GM23338 (cell line): ENCODE measurements at places on chromosomes 11 and 22.

DNA sequence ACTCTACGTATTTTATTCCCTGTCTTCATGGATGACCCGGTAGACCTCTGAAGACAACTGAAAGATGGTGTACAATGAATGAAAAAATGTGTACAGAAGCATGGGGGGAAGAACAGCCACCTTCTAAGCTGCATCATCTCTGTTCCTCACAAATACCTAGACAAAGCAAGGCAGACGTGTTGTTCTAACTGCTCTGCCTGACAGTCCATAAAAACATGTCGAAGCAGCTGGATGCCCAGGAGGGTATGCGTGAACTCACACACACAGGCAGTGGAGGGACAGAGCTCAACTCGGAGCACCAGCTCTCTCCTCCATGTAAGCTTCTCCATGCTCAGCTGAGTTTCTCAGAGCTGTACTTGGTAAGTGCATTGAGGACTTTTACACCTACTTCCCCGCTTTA lies 327.4 kb downstream of the CTTN start:
- no peak for DNase-seq

DNA sequence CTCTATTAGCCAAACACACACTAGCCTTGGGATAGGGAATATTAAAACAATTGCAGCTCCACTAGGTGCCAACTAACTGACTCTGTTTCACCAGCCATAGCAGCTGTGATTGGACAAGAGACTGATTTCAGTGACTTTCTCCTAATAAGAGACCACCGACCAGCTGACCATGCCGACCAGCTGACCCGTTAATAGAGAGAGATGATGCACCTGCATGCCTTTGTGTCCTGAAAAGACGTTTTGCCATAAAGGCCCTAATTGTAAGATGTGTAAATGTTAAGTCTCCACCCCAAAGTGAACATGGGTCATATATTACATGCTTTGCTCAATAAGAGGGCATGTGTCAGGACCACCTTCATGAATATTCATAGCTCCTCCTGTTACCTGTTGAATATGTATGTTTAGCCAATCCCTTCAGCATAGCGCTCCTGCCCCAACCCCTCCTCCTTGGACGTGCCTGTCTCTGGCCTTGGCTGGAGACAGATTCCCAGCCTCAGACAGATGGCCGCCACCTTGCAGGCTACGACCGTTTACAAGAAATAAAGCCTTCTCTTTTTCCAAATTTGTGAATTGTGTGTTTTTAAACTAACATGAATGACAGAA lies 1.3 kb upstream of the NADSYN1 start:
- DNase-seq = peak; percentile 84

- DNase-seq = no peak
These were observed 31.9 kb downstream of the FLI1 start for GRCh38 chr11:128725630-128726319.

DNA sequence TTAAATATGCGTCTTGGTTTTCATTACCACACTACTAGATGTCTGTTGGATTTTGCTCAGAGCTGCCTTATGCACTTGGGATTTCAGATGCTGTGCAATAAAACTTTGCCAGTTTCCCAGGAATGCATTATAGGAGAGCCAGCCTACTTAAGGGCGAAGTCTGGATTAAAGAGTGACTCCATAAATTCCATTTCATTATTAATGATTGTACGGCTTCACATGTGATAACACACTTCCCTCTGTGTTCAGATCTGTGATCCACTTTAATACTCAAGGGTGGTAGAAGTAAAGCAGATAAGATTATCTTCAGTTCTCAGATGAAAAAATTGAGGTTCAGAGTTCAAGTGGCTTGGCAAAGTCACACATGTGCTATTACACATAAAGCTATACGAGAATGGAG lies 110.2 kb downstream of the C11orf91 start:
- DNase-seq = no peak

- DNase-seq = no peak
These were observed 77.4 kb upstream of the YWHAH start for GRCh38 chr22:31866918-31867317.

- peak; percentile 17 for DNase-seq
These were observed 559 bp downstream of the SNX19 start for GRCh38 chr11:130915603-130916237.

DNA sequence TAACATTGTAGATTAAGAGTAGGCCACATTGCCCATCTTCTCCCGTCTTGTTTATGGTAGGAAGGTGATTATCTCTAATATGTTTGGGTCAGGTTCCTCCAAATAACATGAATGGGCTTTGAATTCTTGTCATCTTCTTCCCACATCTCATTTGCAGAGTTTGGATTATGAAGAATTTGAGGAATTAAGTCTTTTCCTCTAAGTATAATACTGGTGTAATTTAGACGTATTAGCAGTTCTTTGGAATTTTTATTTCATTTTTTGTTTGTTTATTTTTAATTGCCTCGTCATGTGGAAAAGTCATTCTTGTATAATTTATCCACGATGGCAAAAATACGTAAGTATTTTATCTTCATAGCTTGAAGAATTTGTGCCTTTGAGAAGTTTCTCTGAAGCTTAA lies 73.4 kb downstream of the ARHGEF12 start:
- no peak for DNase-seq

- DNase-seq = peak; percentile 95
These were observed 59.6 kb upstream of the PAX6 start for GRCh38 chr11:31870609-31871309.

GRCh38 chr11:19433367-19433766 lies 192.6 kb upstream of the E2F8 start:
- peak; percentile 36 for DNase-seq

DNA sequence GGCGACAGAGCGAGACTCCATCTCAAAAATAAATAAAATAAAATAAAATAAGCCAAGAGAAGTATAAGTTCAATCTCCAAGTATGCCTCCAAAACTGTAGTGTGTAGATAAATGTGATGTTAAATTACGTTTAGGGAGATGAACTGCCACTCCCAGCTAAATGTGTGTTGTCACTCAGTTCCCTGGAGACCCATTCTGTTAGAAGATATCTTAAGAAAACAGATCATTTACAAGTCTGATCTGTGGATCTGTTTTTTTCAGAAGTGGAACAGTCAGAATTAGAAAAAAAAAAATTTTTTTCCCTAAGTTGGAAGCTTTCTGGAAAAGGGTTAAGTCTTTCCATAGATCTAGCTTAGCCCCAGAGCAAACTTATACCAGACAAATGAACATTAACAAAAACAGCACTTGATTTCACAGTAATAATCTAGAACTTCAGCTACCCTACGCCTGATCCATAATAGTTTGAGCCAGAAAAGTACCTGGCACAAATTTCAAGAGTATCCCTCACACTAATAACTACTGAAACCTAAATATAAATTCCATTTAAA lies 18.2 kb downstream of the CELF1 start:
- DNase-seq = no peak

DNA sequence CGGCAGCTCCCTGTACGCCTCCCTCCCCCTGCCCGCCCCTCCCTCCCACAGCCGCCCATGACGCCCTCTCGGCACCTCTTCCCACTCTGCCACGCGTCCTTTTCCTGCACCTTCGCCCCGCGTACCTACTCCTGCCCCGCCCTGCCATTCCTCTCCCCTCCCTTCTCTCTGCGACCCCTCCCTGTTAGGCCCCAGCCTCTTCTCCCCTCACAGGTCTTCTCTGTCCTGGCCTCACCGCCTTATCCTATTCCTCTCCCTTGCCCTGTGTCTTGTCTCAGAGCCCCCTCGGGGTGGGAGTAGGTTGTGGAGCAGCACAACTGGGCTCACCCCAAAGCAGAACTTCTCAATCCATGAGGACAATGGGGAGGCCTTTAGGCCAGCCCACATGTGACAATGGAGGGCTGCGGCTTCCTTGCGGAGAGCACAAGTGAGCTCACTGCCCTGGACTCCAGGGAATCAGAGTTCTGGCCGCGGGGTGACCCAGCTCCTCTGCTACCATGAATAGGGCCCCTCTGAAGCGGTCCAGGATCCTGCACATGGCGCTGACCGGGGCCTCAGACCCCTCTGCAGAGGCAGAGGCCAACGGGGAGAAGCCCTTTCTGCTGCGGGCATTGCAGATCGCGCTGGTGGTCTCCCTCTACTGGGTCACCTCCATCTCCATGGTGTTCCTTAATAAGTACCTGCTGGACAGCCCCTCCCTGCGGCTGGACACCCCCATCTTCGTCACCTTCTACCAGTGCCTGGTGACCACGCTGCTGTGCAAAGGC lies 539 bp downstream of the SLC35C1 start:
- DNase-seq = peak; percentile 50

GRCh38 chr11:43403357-43404231 lies 44.9 kb downstream of the TTC17 start:
- no peak for DNase-seq

- DNase-seq = no peak
These were observed 1003.3 kb upstream of the CCDC90B start for GRCh38 chr11:84289381-84289906.

DNA sequence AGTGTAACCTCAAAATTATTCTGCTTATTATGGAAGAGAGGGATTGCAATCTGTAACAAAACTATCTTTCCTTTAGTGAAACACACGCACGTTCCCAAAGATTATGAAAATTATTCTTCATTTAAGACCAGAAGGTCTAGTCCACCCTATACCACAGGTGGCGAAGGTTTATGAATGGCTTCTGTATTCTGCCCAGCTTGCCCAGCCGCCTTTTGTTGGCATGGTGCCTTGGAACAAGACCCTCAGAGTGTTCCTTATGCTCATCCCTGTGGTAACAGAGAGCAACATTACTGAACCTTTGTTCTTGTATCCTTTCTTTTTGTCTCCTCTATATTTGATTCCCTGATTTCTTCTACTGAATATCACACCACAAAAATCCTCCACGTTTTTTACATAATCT lies 116.4 kb downstream of the FAR1 start:
- DNase-seq = no peak
